ENCODE measurements at places on chromosomes 6 and 20. TPM values are rescaled to one million over a fixed set of nuclear protein-coding genes. Genes with fewer than 3 reads are reported as not detected.

Gene DPPA5
- polyA plus RNA-seq: not detected

Gene ARHGAP40
- polyA plus RNA-seq: not detected

Gene CEP85L
- polyA plus RNA-seq: 23.7 TPM

Gene BPI
- polyA plus RNA-seq: 0.66 TPM

Gene BHLHE23
- not detected for polyA plus RNA-seq

Gene ULBP1
- 0.28 TPM for polyA plus RNA-seq

Gene LAMA4
- polyA plus RNA-seq: 135 TPM

Gene KATNA1
- polyA plus RNA-seq: 23.0 TPM

Gene ELOVL2
- polyA plus RNA-seq: 1.9 TPM

Gene MEI4
- 0.04 TPM for polyA plus RNA-seq

Gene FAXC
- polyA plus RNA-seq: 1.3 TPM

Gene GLYATL3
- polyA plus RNA-seq: not detected

Gene PRDM13
- not detected for polyA plus RNA-seq

Gene NRN1
- polyA plus RNA-seq: 28.1 TPM

Gene PRL
- 0.76 TPM for polyA plus RNA-seq

Gene TGM3
- 0.25 TPM for polyA plus RNA-seq

Gene ZNF311
- polyA plus RNA-seq: 1.6 TPM

Gene MCM9
- polyA plus RNA-seq: 13.1 TPM

Gene NRSN1
- polyA plus RNA-seq: not detected

Gene CARMIL1
- polyA plus RNA-seq: 2.2 TPM

Gene RAB32
- polyA plus RNA-seq: 11.9 TPM

Gene OPN5
- 0.15 TPM for polyA plus RNA-seq

Gene YTHDF1
- 25.2 TPM for polyA plus RNA-seq

Gene RGS17
- polyA plus RNA-seq: 1.2 TPM

Gene RPRD1B
- 25.3 TPM for polyA plus RNA-seq

Gene SGK2
- polyA plus RNA-seq: 1.7 TPM

Gene GHRH
- polyA plus RNA-seq: not detected

Gene BANF2
- polyA plus RNA-seq: not detected

Gene RWDD2A
- polyA plus RNA-seq: 3.0 TPM

Gene ZNF831
- 0.20 TPM for polyA plus RNA-seq

Gene TMEM170B
- 6.1 TPM for polyA plus RNA-seq

Gene WFDC12
- not detected for polyA plus RNA-seq

Gene PDE7B
- polyA plus RNA-seq: 6.6 TPM

Gene OPRL1
- polyA plus RNA-seq: 1.1 TPM

Gene RSPO3
- 11.7 TPM for polyA plus RNA-seq

Gene VSX1
- polyA plus RNA-seq: not detected

Gene OVOL2
- not detected for polyA plus RNA-seq
